ENCODE measurements at places on chromosomes 6 and 20. TPM values are rescaled to one million over a fixed set of nuclear protein-coding genes. Genes with fewer than 3 reads are reported as not detected.

CALHM5 gene
- 3.0 TPM for total RNA-seq

FAM110A gene
- 4.0 TPM for total RNA-seq

DDRGK1 gene
- 39.3 TPM for total RNA-seq

GRCh38 chr6:8749465-8749864 lies 314.1 kb upstream of the SLC35B3 start:
- DNase-seq, result no peak

GRCh38 chr6:143559051-143559660 lies 47.6 kb upstream of the FUCA2 start:
- DNase-seq, result no peak

BANF2 gene
- total RNA-seq, result not detected

DNA sequence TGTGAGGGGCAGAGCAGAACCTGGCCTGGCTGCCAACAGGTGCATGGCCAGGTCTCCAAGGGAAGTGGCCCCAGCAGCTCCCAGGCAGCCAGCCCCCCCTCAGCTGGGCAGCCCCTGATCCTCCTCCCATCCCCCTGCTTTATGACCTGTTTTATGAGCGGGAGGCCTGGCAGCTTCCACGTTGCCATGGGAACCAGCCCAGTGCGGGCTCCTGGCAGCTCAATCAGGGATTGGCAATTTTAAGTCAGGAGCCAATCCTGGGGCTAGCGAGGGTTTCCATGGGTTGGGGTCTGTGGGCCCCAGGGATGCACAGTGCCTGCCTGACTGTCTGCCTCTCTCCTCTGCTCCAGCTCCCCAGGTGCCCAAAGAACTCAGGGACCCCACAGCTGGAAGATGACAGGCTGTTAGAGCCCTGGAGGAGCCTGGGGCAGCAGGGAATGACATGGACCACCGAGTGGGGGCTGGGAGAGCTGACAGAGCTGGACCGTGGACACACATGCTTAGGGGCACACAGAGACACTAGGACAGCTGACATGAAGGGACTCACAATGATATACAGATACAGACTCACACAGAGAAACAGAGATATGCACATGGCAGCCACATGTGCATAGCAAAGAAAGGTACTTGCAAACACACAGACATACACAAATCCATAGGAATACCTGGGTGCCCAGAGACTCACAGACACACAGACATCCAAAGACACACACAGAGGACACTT lies 56.5 kb upstream of the SIRPA start:
- DNase-seq, result no peak

SFT2D1 gene
- 28.0 TPM for total RNA-seq

GRCh38 chr6:100491952-100492670 lies 27.4 kb upstream of the SIM1 start:
- no peak for DNase-seq

SLC4A11 gene
- 0.52 TPM for total RNA-seq

DNA sequence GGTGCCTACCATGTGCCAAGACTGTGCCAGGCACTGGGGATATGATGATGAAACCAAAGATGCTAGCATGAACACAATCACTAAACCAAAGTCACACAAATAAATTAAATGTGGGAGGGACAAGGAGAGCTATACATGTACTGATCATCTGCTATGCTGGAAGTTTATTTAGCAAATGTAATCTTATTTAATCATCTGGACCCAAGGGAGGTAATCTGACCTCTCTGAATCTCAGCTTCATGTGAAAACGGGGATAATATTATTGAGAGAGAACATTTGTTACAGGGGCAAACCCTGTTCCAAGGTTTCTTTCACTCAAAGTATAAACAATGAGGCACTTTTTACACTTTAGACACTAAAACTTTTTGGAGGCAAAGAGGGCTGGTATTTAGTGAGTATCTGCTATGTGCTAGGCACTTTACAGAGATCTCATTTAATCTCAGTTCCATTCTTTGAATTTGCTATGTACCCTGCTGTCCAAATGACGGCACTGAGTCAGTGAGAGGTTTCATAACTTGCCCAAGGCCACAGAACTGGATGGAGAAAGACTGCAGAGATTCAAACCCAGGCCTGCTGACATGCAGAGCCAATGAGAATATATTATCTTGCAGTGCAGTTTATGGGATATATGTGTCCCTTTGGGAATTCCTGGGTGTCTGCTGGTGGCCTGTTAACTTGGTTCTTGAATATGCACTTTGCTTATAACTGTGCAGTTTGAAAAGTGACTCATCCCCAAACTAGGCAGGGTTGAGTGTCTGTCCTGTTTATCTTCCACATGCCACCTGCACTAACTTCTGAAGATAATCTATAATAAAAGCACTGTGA lies 3.3 kb upstream of the ASXL1 start:
- DNase-seq, result no peak

ZBP1 gene
- total RNA-seq, result 0.47 TPM

KLHDC3 gene
- total RNA-seq, result 113 TPM

ZNF831 gene
- 0.31 TPM for total RNA-seq

ADGB gene
- not detected for total RNA-seq

- DNase-seq, result peak; percentile 74
These were observed 8.7 kb downstream of the PLCG1 start for GRCh38 chr20:41145821-41146620.

DNA sequence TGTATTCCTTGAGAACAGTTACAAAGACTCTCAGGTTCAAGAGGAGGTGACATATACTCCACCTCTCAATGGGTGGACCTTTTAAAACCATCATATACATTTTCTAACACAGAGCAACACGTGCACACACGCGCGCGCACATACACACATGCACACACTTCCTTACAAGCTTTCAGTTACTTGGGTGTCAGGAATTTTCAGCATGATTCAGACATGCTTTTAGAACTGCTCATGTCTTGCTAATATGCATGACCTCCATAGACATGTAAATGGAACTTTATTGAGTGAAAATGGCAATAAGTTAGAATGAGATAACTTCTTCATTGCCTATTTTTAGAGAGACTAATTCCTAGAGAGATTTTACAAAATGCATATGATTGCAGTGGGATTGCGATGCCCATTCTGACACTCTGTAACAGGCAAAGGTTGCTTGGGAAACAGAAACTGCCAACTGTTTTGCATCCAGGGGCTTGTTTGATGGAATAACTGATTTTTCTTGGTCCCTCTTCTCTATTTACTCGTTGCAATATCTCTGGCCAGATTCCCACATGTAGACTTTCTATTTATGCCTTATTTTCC lies 531.4 kb upstream of the RNF217 start:
- DNase-seq, result no peak

- peak; percentile 24 for DNase-seq
These were observed 17.4 kb downstream of the HFE start for GRCh38 chr6:26104457-26105108.

DNA sequence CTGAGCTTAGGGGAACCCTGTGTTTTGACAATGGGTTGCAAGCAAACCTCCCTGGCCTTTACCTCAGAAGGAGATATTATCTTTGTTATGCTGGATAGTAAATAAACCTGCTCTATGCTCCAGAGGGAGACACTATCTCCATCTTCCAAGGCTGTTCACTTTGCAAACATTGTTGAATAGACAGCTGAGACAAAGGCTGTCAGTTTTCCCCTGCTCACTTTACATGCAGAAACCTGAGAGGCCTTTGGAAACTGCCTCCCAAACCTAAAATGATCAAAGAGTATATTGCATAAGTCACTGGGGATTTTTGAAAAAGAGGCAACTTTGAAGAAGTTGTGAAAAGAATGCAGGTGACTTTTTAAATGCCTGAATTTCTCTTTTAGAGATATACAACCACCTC lies 61.6 kb downstream of the MRAP2 start:
- DNase-seq, result no peak

- no peak for DNase-seq
These were observed 136.5 kb downstream of the BTBD9 start for GRCh38 chr6:38503032-38503773.

DNA sequence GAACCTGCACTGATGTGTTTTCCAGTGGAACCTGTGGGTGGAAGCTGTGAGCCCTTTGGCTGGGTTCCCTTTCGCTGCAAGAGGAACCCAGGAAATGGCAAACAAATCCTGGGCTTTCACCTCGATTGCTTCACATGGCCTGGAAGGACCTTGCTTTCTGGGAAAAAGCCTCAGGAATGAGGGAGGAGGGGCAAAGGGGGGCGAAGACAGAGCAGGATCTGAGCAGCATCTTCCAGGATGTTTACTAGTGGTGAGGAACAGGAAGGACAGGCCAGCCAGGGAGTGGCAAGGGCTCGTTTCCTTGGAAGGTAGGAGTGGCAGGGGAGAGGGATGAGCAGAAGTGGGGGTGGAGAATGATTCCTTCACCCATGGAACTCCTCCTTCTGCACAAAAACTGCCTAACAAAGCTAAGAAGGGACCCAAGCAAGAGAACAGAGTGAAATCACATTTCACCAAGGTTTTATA lies 5.9 kb downstream of the SLC2A10 start:
- DNase-seq, result peak; percentile 29

- no peak for DNase-seq
These were observed 19.8 kb upstream of the LMBRD1 start for GRCh38 chr6:69816569-69816968.

GRCh38 chr6:2037237-2037926 lies 208.0 kb downstream of the GMDS start:
- no peak for DNase-seq

DNA sequence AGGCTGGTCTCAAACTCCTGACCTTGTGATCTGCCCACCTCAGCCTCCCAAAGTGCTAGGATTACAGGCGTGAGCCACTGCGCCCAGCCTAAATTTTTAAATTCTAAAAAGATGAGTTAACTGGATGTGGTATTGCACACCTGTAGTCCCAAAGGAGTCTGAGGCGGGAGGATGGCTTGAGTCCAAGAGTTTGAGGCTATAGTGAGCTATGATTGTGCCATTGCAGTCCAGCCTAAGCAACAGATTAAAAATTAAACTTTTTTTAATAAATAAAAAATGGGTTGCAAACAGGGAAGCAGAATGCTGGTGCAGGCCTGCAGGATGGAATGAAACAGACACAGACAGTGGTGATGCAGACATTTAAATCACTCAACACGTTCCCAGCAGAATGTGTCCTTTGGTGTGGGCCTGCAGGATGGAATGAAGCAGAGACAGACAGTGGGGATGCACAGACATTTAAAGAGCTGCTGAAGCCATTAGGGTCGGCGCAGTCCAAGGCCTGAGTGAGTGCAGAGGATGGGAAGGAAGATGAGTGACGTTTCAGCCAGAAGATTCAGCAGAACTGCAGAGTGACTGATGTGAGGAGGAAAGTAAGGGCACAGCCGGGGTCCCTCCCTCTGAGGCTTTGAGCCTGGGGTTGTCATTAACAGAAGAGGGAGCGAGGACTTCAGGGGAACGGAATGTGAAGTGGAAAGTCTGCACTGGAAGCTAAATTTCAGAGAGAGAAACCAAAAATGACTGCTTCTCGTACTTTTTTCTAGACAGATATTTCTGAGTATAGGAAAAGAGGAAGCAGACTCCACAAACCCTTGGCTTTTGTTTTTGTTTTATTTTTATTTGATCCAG lies 117.5 kb downstream of the RIN2 start:
- no peak for DNase-seq

DNA sequence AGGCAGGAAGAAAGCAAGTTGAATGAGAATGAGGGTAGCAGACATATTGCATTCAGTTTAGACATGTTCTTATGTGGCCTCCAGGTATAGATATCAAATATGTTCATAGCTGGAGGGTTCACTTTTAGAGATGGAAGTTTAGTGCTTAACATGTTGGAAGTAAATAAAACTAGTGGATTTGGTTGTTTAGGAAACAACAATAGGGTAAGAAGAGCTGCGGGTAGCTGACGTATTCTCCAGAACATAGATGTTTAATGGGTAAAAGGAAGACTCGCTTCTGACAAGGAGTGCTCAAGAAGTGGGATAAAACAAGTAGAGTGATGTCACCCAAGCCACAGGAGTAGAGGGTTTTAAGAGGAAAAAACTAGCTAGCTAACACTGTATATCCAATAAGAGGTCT lies 128.4 kb upstream of the COL21A1 start:
- DNase-seq, result no peak

DNA sequence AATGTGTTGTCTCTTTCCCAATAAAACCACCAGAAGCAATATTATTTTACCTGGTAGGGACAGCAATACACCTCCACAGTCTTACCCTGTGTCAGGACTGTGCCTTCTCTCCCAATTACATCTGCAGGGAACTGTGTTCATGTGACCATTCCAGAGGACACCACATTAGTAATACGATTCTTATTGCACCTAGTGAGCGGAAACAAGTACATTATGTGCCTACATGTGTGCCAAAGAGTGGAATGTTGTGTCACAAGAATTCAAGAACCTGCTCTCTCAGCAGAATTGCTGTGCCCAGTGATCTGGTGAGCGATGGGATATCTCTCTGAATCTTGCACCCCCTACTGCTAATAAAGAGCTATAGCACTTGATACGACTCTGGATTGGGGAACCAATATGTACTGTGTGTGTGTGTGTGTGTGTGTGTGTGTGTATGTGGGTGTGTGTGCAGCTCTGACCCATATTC lies 57.4 kb upstream of the FOXC1 start:
- no peak for DNase-seq

- DNase-seq, result no peak
These were observed 19.1 kb upstream of the ZSCAN23 start for GRCh38 chr6:28462401-28462800.

TRIM40 gene
- total RNA-seq, result not detected

GMDS gene
- total RNA-seq, result 20.8 TPM

ADGRF5 gene
- 37.4 TPM for total RNA-seq

All from left cardiac atrium (tissue), 4 donors.